ENCODE measurements at places on chromosomes 5 and 9. TPM values are rescaled to one million over a fixed set of nuclear protein-coding genes. Genes with fewer than 3 reads are reported as not detected.
A peak's percentile ranks its signal among the peaks of the same experiment; 100 is the strongest.

Gene SLC27A6
- total RNA-seq: 0.55 TPM

Gene NR5A1
- not detected for total RNA-seq

DNA sequence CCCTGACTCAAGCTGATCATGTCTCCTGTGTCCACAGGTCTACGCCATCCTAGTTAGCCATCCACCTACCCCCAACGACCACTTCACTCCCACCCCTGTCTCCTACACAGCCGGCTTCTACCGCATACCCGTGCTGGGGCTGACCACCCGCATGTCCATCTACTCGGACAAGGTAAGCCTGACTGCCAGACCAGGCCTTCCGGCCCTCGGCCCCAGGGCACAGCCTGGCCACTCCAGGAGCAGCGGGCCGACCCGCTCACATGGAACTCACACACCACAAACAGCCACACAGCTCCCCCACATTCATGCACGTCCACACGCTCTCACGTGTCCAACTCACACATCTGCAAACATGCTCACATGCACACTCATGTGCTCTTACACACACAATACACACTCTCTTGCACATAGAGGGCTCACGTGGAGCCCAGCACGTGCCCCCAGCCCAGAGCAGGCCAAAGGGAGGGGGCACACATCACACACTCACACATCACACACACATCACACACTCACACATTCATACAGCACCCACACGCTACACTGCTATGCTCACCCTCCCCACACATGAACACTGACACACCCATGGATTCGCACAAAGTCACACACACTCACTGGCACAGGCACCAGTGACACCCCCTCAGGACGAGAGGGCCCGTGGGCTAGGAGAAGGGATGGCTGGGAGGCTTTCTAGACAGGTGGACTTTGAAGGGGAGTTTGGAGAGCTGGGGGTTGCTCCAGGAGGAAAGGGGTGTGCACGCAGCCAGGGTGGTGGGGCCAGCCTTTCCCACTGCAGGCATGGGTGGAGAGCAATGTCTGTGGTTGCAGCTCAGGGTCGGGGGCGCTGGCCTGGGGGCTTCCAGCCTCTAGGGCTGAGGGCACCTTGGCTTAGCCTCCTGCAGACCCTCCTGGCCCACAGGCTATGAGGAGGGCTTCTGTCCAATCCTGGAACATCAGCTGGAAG lies 3.3 kb downstream of the GRIN1 start:
- peaks cover 83% of the 10 kb centered on the region for H3K27me3 ChIP-seq
- H3K27ac ChIP-seq: no peak overlapping the region
- no peak for DNase-seq
- peaks cover 12% of the 10 kb centered on the region for H3K4me1 ChIP-seq
- no peak overlapping the region for H3K4me3 ChIP-seq

GRCh38 chr5:177601577-177602457 lies 1.9 kb downstream of the B4GALT7 start:
- peaks cover 7% of the 10 kb centered on the region for H3K36me3 ChIP-seq
- no peak for DNase-seq
- H3K27me3 ChIP-seq: no peaks in the 10 kb centered on the region
- no peak overlapping the region for H3K27ac ChIP-seq

- no peaks in the 10 kb centered on the region for H3K4me1 ChIP-seq
- no peak overlapping the region for H3K4me3 ChIP-seq
- DNase-seq: peak; percentile 61
These were observed 36.4 kb downstream of the GGTA1 start for GRCh38 chr9:121463026-121463807.

DNA sequence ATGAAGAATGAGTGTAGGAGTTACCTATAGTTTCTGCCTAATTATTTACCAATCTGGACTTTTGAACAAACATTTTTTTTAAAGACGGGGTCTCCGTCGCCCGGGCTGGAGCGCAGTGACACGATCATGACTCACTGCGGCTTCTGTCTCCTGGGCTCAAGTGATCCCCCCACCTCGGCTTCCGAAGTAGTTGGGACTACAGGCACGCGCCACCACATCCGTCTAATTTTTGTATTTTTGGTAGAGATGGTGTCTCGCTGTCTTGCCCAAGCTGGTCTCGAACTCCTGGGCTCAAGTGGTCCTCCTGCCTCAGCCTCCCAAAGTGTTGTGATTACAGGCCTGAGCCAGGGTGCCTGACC lies 1.5 kb downstream of the CTNNA1 start:
- peak overlapping the region; percentile 90 for H3K4me3 ChIP-seq
- no peak for DNase-seq
- H3K27me3 ChIP-seq: no peaks in the 10 kb centered on the region
- peaks cover 7% of the 10 kb centered on the region for H3K36me3 ChIP-seq

DNA sequence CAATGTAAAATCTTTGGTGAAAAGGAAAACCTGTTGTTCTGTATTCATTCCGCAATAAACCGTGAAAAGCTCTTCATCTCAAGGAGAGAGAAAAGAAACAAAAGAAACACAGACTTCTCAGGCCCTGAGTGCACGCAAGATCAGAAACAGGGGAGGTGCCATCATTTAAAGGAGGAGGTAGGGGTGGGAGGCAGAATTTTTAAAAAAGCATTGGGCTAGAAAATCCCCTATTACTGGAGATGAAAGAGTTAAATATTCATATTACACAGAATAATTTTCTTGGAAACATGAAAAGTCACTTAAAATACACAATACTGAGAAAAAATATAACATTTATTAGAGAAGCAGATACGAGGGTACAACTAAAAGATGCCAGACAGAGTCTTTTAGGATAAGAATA lies 56.3 kb downstream of the USP20 start:
- H3K27me3 ChIP-seq: no peaks in the 10 kb centered on the region
- H3K4me3 ChIP-seq: no peak overlapping the region
- no peak for DNase-seq
- H3K27ac ChIP-seq: peak overlapping the region; percentile 69
- peaks cover 54% of the 10 kb centered on the region for H3K4me1 ChIP-seq
- peaks cover 21% of the 10 kb centered on the region for H3K36me3 ChIP-seq

All from sigmoid colon (tissue), 7 donors.